ENCODE measurements at places on chromosomes 1 and 21.

DNA sequence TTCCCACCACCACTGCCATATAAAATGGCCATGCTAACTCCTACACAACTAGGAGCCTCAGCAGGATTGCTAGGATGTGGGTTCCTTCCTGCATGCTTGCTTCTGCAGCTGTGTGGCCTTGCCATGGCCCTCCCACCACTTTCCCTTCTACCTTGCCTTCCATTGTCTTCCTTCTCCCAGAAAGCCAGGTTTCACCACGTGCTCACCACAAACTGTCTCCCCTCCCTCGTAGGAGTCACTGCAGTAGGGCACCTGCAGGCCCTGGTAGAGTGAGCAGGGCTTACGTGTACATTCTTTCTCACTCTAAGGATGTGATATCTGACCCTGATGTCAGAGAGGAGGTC, 3.7 kb downstream of the C1orf226 start:
- DNase-seq, result no peak

DNA sequence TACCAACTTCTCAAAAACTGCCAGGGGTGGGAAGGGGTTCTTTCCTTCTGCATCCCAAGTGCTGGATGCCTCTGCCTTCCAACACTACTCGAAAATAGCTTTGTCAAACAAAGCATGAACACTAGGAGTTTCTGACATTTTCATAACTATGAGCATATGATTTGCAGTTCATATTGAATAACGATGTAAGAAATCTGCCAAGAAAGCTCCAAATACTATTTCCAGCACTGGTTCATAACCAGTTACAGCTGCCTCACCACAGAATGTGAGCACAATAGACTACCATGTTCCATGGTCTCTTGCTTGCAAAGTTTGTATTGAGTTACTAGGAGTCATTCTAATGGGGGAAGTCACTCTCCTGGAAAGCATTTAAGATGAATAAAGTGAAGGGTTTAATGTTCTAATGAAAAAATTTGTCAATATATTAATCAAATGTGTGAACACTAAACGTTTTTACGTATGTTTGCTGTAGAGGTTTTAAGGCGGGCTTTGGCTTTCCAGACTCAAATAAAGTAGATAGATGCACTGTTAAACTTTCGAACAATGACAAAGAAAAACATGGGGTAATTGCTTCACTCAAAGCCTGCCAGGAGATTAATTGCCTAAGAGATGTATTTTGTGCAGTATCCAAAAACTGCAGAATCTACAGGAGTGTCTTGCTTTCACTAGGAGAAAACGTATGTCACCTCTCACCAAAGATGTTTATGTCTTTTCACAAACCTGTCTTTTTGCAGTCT, 78.6 kb upstream of the UBE2U start:
- no peak for DNase-seq

- no peak for DNase-seq
Observed at GRCh38 chr1:198155253-198155652, 1.5 kb upstream of the NEK7 start.

DNA sequence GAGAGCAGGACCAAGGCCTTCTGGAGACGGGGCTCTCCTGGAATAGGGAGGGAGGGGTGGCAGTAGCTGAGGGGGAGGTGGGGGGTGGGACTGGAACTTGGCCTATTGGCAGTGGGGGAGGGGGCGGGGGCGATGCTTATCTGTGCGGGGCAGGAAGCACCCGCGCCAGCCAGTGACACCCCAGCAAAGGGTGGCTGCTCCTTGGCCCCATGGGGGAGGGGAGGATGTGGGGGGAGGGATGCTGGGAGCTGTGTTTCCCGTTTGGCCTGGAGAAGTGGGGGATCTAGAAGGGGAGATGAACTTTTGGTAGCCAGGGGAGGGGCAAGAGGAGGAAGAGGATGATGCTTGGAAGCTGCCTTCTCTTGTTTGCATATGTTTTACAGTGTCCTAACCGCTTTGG, 11.0 kb downstream of the ZBTB7B start:
- no peak for DNase-seq

DNA sequence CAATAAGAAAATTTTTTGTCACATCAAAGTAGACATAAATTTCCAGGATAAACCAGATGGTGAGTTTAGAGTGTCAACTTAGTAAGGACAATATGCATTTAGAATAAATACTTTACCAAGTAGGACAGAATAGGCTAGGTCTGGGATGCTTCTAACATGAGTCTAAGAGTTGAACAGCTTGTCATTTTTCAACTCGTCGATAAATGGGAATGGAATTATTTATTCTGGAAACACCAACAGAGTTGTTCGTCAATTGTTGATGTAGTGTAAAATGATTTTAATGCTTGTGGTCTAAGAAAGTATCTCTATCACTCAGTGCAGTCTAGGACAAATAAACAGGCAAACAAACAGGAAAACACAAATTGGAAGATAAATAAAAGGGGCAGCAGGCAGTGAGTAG, 358.4 kb upstream of the ST6GALNAC5 start:
- no peak for DNase-seq

DNA sequence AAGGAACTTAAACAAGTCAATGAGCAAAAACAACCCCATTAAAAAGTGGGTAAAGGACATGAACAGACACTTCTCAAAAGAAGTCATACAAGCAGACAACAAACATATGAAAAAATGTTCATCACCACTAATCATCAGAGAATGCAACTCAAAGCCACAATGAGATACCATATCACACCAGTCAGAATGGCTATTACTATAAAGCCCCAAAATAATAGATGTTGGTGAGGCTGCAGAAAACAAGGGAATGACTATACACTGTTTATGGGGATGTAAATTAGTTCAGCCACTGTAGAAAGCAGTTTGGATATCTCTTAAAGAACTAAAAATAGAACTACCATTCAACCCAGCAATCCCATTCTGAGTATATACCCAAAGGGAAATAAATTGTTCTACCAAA, 51.2 kb downstream of the MRPL39 start:
- DNase-seq, result no peak

GRCh38 chr1:244050014-244050834, 859 bp upstream of the ZBTB18 start:
- DNase-seq, result no peak

GRCh38 chr1:21541835-21542234, 32.6 kb downstream of the ALPL start:
- DNase-seq, result no peak

- DNase-seq, result no peak
Observed at GRCh38 chr21:32083197-32083596, 195.7 kb downstream of the MIS18A start.

- DNase-seq, result no peak
Observed at GRCh38 chr1:224799083-224799482, 130.4 kb upstream of the DNAH14 start.

DNA sequence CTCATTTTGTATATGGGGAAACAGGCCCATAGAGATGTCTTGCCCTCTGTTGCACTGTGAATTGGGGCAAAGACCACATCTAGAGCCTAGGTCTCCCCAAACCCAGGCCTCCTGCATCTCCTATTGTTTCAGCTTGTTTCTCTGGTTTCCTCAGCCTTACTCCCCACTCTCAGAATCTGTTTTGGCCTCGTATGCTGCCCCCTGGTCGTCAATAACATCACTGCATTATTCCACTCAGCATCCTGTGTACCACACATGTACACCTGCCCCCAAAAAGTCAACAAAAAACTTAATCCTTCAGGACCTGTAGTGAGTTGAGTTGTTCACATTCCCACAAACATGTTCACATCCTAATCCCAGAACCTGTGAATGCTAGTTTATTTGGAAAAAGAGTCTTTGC, 184.8 kb downstream of the BRINP2 start:
- DNase-seq, result no peak

DNA sequence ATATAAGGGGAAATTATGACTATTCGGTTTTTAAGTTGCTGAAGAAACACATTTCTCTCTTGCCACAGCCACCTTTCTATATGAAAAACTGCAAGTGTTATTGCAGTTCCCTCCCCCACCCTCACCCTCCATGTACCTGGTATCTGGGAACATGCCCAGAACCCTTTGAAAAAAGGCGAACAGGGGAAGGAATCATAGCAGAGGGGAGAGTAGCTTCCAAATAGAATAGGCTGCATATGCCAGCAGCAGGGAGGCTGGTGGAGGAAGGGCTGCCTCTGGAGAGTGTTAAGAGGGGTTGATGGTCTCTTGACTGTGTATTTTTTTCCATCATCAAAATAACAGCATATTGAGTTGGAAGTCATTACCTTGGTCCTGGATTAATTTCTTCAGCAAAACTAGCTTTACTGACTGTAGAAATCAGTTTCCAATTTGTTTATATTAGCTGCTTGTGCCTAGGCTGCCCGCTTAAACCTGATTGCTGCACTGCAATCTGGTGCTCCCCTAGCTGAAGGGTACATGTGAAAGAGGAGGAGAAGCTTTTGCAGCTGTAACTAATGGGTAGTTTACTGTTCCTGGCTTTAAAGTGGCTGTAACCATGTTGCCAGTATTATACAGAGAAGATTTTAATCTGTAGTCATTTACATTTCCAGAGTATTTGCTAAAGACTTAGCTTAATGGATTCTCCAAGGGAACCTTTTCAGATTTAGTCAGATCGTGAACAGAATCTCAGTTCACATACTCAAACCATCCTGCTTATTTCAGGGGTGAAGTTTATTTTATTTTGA, 22.7 kb downstream of the AHCYL1 start:
- no peak for DNase-seq

GRCh38 chr1:150829751-150830150, 21.7 kb upstream of the CTSK start:
- DNase-seq, result no peak

- no peak for DNase-seq
Observed at GRCh38 chr1:108645564-108646184, 15.2 kb downstream of the HENMT1 start.

DNA sequence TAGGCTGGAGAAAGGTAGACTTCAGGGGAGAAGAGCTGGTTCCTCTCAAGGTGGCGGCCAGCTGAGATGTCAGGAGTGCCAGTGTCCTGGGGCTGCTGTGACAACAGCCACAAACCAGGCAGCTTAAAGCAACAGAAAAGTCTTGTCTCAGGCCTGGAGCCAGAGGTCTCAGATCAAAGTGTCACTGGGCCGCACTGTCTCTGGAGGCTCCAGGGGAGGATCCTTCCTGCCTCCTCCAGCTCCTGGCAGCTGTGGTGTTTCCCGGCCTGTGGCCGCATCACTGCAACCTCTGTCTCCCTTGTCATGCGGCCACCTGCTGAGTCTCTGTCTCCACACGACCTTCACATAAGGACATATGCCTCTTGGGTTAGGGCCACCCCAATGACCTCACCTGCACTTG, 24.4 kb upstream of the TSPEAR start:
- DNase-seq, result peak; percentile 57

DNA sequence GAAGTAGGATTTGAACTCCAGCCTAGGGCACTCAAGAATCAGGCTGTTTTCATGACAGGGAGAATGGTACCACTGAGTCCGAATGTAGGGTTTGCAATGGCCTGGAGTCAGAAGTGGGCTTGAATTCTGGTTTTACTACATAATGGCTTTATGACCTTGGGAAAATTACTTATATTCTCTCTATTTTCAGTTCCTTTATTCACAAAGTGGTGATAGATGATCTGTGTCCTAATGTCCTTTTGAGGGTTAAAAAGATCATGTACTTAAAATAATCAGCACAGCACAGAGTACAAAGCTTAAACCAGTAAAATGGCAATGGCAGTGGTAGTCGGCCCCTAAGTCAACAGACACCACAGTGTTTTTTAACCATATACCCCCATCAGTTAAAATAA, 63.7 kb upstream of the HOOK1 start:
- DNase-seq, result no peak

- DNase-seq, result no peak
Observed at GRCh38 chr1:71521655-71522264, 440.9 kb upstream of the ZRANB2 start.

- no peak for DNase-seq
Observed at GRCh38 chr1:57976216-57976615, 552.4 kb upstream of the DAB1 start.

DNA sequence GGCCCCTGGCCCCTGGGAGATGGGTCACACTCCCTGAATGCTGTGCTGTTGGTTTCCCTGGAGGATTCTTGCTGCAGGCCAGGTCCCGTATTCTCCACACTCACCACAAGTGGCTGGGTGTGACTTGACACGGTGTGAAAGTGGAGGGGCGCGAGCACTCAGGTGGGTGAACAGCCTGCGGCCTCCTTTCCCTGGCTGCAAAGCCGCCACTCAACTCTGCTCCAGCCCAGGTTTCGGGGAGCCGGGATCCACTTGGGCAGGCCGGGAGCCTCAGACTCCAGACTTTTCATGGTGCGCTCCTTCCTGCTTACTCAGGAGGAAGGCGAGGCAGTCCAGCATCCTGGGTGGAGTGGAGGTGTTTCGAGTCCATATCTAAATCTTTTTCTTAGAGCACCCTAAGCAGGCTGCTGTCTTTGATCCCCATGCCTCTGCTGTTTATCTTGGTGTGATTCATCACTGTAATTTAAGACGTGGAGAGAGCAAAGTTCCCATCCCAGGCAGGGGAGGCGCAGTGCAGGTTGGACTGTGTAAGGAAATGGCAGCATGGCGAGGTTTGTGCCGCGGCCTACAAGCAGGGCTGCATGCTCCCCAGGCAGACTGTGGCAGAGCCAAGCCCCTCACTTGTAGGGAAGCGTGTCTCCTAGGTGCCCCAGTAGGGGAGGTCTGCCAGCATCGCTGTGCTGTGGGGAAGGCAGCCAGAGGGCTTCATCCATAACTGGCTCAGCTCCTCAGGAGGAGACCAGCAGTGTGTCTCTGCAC, 29.6 kb downstream of the VANGL1 start:
- DNase-seq, result no peak

DNA sequence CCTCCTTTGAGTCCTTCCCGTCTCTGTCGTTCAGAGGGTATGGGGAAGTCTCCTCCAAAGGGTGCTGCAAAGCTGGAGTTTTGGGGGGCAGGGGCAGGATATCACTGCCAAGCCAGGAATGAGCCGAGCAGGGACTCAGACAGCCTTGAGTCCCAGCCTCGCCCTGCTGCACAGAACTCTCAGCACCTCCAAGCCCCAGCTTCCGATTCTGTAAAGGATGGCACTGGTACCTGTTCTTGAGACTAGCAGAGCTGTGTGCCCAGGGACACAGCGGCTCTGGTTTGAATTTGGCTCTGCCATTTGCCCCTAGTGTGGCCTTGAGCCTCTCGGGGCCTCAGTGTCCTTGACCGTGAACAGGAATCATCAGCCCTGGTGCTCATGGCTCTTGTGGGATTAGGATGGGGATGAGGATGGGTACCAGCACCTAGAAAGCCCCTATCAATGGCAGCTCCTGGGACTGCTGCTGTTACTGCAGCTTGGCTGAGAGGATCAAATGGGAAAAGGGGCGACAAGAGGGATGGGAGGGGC, 1.5 kb upstream of the FBLIM1 start:
- DNase-seq, result no peak

DNA sequence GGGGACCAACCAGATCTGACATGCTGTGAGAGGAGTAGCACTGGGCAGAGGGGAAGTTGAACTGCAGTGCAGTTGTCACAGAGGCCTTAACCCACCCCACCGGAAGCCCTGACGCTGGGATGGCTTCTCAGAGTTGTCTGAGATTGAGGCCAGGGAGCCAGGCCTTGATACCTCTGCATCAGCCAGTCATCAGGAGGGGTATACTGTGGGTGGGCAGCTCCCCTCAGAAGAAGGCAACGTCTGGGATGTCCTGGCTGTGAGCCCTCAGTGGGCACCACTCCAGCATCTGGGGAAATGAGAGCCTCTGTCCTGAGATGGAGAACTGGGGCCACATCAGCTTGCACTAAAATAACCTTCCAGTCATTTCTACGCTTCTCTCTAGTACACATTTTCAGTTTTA, 47.9 kb upstream of the BCAR3 start:
- no peak for DNase-seq

- DNase-seq, result no peak
Observed at GRCh38 chr1:7007902-7008301, 222.6 kb downstream of the CAMTA1 start.

GRCh38 chr1:74193908-74194307, 4.1 kb downstream of the LRRIQ3 start:
- no peak for DNase-seq
